CD4-positive, alpha-beta T cell treated with Interleukin-2 at 100 ng/mL for 4 hours (primary cell): ENCODE measurements at places on chromosomes 1 and 21.

GRCh38 chr1:222843469-222844410 is 28.9 kb downstream of the DISP1 start:
- no peak for DNase-seq

GRCh38 chr1:110281363-110282290 is 57.5 kb upstream of the RBM15 start:
- no peak for DNase-seq

DNA sequence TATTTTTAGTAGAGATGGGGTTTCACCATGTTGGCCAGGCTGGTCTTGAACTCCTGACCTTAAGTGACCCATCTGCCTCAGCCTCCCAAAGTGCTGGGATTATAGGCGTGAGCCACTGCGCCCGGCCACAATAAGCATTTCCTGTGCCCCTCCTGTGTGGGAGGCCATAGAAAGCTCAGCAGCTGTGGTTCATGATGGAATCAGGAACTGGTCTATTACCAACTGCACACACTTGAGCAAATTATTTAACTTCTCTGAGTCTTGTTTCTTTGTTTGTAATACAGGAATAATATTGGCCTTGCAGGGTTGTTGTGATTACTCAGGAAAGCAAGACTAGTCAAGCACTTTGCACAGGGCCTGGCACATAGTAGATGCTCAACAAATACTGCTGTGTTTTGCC is 15.0 kb downstream of the RHBG start:
- no peak for DNase-seq

GRCh38 chr21:33643658-33644311 is 1.5 kb downstream of the ITSN1 start:
- no peak for DNase-seq

- no peak for DNase-seq
Observed at GRCh38 chr1:39781349-39781715, 7.3 kb downstream of the BMP8B start.

GRCh38 chr1:81165963-81166362 is 634.8 kb upstream of the ADGRL2 start:
- no peak for DNase-seq

DNA sequence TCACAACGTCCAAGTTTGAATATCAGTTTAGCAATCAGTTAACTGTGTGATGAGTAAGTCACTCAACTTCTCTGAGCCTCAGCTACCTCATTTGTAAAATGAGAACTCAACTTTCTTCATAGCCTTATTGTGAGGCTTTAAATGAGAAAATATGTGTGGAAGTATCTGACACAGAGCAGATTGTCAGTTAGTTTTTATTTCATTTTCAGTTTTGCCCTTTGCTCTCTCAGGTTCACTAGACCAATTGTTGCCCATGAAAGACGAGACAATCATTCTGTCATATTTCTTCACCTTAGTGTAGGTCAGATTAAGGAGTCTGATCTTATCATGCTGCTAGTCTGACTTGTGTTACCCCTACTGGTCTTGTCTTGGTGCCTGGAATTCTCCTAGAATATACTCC is 232.8 kb upstream of the PTBP2 start:
- no peak for DNase-seq

DNA sequence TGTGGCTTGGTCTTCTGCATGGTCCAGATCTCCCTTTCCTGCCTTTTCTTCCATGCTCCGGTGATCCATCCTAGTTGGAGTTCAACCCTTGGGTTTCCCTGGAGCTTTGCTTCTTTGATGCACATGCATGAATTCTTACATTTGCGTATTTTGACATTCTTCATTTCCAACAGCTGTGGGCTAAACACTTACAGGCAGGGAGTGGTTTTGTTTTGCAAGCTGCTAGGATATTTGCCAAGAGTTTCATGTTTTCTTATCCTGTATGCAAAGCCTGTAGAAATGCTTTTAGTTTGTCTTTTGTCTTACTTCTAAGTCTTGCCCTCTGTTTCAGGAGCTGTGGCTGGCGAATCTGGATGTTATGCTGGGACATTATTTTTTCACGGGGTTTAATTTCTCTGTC is 90.3 kb upstream of the PAXBP1 start:
- no peak for DNase-seq

DNA sequence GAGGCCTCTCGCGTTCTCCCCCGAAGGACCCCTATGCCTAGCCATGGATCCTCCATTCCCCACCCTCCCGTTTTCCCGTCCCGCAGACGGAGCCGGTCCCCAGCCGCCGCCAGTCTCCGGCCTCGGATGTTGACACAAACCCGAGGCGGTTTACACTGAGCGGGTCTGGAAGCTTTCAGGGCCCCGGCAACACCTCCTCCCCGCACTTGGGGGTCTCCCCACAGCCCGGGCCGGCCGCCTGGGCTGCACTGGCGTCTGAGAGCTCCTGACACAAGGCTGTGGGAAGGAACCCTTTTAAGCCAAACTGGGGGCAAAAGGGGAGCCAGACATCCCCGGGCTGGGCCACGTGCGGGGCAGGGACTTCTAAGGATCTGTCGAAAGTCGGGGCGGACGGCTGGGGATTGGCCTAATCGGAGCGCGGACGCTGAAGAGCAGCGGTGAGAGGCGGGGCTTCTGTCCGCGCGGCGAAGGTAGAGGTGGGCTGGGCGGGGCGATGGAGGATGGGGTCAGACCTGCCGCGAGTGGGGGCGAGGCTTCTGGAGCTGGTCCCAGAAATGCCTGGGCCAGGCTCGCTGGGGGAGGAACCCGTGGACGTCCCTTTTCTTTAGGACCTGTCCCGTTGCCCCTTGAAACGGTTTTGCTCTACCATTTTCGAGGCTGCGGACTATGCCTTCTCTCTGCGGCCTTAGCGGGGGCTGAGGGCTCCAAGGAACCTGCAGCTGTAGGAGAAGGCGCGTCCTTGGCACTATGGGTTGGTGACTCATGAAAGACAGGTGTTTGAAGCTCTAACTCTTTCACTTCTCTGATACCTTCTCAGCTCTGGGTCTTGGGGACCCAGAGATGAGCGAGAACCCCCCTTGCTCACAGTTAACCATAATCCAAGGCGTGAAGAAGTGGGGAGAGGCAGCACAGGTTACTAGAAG is 1.2 kb upstream of the HPCAL4 start:
- DNase-seq, result peak; percentile 42

GRCh38 chr1:40848530-40849189 is 13.5 kb downstream of the CITED4 start:
- peak; percentile 19 for DNase-seq

DNA sequence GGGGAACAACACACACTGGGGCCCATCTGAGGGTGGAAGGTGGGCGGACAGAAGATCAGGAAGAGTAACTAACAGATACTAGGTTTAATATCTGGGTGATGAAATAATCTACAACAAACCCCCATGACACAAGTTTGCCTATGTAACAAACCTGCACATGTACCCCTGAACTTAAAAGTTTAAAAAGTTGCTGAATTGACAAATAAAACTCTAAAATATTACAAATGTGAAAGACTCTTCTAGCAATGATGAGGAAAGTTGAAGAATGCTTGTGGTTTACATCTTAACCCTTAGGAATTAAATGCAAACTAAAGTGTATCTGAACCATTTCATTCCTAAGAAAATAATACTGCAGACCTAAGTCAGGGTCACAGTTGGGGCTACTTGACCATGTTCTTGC is 525.6 kb upstream of the CAMK1G start:
- DNase-seq, result no peak

DNA sequence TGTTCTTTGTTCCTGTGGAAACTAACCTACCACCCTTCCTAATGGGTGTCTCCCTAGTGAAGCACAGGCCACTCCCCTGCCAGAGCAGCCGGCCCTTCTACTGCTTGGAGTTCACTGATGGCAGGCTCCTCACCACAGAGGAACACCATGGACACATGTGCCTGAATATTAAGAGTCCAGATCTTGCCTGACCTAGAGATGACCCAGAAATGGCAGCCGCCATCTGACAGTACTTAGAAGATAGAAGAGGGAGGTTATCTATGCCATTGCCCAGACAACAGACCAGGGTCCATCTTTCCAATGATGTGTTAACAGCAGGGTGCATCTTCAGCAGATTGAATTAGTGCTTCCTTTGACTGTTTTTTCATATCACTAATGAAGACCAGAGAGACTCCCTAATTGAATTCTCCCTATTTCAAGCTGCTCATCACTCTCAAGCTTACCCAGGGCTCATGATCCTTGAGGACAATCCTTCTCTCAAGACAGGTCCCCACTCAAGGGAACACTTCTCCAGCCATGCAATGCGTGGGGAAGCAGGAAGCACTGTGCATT is 59.8 kb downstream of the PLEKHA6 start:
- no peak for DNase-seq

DNA sequence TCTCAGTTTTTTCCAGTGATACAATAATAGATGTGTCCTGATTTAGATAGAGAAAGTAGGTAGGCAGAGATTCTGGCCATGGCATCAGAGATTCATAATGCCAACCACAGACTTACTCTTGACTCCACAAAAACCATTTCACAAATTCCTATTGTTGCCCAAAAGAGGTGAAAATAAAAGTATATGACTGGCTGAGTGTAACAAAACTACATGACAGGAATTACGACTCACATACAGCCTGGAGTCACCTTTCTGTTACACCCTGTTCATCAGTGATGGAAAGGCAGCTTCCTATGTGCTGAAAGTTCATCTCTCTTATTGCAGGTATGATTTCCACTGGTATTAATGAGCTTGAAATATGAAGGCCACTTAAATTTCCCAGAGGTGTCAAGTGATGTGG is 72.3 kb downstream of the MPZL1 start:
- DNase-seq, result no peak

- DNase-seq, result no peak
Observed at GRCh38 chr1:17523321-17524041, 16.0 kb upstream of the ARHGEF10L start.

- DNase-seq, result no peak
Observed at GRCh38 chr1:7553042-7553690, 217.9 kb upstream of the VAMP3 start.

GRCh38 chr1:51631747-51632146 is 14.9 kb downstream of the OSBPL9 start:
- DNase-seq, result no peak

DNA sequence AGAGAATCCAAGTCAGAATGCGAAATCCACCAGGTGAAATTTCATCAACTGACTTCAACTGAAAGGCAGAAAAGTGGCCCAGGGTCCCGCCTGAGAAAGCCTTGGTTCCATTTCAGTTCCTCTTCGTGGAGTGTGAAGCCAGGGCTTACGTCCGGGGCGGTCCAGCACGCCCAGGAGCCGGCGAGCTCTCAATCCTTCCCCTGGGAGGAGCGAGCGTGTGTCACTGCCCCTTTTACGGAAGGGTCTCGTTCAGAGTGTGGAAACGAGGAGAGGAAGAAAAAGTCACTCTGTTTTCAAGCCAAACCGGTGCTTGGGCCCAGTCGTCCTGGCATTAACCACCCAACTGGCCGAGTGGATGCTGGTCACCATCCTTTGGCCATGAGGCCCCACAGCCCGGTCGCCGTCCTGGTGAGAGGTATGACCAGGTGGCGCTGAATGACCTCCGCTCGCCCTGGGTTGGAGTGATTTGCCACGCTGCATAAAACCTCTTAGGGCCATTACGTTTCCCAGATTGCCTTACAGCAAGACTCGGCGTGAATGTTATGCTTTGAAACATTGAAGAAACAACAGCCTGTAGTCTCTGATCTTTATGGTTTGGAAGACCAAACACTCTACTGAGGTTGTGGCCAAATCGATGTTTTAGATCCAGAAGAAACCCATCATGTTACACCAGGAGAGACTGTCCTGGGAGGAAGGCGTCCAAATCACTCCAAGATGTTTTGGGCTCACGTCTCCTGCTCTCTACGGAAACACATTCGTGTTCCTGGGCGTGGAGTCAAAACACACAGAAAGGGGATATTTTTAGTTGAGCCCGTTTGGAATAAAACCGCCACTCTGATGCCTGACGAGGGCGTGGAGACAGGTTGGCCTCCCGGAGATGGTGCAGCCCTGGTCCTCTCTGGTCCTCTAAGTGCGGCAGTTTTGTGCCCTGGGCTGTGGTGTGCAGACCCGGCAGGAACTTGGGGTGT is 93.6 kb upstream of the ACTRT2 start:
- DNase-seq, result no peak
